ENCODE measurements at places on chromosomes 12 and 14.

DNA sequence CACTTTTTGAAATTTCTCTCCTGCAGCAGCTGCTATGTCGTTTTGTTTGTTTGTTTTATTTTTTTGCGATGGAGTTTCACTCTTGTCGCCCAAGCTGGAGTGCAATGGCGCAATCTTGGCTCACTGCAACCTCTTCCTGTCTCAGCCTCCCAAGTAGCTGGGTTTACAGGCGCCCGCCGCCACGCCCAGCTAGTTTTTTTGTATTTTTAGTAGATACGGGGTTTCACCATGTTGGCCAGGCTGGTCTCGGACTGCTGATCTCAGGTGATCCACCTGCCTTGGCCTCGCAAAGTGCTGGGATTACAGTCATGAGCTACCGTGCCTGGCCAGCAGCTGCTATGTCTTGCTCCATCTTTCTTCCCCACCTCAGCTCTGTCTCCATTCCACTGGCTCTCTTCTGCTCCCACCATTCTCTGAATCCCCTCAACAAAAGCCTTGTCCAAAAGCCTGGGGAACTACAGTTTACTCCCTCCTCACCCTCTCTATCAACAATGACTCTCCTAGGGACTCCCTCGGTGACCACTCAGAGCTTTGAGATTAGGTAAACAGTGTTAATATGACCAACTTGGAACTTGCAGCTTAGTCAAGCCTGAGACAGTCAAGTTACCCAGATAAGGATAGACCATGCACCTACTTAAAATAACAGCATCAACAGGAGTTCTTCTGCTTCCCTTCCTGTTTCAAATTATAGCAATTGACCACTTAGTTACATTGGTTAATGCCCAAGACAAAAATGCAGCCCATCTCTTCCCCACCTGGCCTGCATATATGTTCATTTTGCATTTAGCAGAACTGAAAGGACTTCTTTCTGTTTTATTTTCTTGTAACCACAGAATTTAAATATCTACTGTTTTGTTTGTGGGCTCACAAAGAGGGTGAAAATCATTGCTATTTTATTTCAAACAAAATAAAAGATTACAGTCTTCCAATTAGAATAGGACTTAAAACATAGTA lies 189.0 kb upstream of the AMIGO2 start:
- no peak for DNase-seq

DNA sequence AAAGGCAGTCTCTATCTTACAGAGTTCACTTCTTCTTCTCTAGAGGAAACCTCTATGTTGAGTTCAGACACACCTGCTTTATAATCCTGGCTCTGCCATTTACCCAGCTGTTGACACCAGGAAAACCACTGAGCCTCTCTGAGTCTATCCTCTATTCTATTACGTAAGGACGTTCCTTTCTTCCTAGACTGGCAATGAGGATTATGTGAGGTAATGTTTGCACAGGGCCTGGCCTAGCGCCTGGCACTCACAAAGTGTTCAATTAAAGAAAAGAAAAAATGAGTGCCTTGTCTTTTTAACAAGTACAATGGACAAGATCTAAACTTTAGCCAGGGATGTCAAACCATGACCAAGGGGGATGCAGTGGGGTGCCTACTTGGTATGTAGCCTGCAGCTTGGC lies 641.9 kb upstream of the TBX3 start:
- no peak for DNase-seq

DNA sequence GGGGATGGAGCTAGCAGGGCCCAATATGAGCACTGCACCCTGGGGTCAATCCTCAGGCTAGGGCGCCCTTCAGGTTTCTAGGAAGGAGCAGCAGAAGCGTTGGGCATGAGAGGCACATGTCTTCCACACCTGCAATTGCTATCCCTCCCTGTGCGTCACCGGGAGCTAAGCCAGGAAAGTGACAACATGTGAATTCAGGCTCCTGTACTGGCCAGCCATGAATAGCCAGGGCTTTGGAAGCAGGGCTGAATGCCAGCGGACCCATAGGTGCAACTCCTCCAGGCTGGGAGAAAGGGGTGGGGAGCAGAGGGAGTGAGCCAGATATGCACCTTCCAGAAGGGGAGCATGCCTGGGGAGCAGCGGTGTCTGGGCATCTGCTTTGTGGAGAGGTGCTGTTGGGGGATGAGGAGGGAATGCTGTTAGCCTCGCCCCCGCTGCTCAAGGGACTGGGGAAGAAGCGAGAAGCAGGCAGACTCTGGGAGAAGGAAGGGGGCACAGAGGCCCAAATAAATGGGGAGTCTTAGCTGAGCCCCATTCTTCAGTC lies 6.1 kb downstream of the HOXC5 start:
- DNase-seq, result no peak

DNA sequence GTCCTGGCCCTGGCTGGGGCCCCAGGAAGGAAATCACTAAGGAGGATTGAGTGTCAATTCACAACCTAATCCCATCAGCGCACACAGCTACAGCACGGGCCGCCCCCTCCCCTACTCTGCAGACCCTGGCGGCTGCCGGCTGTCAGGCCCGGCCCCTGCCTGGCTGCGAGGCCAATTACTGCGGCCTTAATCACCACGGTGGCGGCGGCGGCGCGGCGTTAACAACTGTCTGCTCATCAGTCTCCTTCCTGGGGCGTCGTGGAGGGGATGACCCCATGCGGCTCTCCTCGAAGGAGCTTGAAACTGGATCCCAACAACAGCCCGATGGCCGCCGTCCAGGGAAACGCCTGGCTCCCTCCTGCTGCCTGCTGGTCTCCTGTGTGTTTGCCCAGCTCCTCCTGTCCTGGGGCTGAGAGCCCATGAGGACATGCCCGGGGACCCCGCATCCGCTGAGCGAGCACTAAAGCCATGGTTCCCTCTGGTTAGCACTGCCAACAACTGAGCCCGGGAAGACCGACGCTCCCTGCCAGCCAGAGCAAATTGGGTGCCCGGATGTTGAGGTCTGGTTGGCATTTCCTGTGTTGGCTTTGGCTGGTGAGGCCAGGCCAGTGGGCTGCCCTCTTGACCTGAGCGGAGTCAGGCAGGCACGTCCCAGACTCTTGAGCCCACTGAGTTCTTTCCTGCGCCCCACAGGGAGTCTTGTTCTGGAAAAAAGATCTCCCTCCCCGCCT lies 21.8 kb upstream of the EIF2B2 start:
- DNase-seq, result no peak

GRCh38 chr12:62656591-62657362 lies 190.2 kb downstream of the MON2 start:
- DNase-seq, result no peak

DNA sequence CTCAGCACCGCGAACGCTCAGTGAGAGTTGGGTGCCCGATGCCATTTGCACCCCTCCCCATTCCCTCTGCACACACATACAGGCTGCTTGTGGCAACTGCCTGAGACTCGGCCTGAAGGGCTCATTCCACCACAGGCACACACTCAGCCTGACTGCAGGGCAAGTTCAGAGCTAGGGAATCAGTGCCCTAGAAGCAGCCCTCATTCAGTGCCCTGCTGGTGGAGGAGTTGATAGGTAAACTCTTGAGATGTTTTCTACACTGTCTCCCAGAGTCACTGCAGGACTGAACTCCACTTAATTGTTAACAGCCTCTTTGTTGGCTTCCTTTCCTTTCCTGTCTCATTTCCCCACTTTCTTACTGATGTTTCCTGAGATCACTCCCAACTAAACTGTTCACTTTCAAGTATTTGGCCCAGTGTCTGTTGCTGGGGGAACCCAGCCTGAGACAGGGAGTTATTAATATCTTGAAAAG lies 16.9 kb downstream of the PPP1R36 start:
- no peak for DNase-seq

DNA sequence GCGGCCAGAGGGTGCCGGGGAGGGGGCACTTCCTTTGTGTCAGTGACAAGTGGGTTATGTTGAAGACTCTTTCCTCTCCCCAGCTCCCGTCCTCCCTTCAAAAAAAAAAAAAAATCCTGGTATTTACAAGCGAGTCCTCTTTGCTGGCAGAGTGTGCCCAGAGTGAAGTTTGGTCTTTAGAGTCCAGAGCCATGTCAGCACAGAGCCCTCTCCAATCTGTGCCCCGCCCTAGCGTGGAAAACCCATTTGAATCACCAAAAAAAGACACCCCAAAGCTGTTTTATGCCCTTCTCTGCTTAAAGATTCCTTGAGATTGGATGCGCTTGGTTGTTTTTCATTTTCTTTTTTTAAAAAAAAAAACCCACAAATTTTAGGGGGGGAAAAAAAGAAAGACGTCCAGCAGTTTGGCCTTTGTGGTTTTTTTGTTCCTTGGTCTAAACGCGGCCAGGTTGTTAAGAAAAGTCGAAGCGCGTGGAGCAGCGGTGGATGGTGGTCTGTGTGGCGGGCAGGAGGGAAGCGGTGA lies 3.3 kb downstream of the NKX2-1 start:
- DNase-seq, result no peak

DNA sequence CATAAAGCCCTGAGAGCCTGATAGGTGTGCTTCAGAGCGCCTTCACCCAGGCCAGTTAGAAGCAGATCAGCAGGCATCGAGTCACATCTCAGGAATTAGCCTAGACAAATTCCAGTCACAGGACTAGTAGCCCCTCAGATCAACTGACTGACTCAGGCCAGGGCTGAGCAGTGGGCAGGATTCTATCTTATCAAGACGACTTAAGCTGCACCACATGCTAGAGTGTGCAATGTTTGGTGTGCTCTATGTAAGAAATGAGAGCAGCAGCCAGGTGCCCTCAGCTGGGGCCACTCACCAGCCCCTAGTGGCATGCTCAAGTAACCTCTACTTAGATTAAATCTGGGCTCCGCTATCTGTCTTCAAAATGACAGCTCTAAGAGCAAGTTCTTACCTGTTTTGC lies 19.7 kb upstream of the NGB start:
- no peak for DNase-seq

DNA sequence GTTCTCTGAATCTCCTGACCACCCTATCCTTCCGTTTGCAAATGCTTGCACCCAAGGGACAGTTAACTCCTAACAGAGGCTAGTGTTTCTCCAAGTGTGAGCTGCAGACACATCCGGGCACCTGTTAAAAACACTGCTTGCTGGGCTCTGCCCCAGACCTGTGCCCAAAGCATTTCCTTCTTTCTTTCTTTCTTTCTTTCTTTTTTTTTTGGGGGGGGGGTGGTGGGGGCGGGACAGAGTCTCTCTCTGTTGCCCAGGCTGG lies 42.5 kb downstream of the SPRING1 start:
- DNase-seq, result no peak

DNA sequence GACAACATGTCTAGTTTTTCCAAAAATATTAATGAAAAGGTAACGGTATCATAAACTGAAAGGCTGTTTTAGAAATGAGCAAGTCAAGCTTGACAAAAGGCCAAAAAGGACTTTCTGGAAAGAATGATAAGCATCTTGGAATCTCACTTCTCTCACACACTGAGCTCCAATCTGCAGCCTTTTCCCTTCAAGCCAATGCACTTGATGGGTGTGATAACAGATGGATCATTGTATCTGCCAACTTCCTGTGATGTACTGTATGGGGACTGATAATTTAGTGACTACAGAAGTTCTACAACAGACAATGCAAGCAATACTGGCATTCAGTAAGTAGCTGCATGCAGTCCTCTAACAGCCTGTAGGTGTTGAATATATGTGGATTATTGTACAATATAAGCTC lies 147.1 kb downstream of the MED13L start:
- no peak for DNase-seq

DNA sequence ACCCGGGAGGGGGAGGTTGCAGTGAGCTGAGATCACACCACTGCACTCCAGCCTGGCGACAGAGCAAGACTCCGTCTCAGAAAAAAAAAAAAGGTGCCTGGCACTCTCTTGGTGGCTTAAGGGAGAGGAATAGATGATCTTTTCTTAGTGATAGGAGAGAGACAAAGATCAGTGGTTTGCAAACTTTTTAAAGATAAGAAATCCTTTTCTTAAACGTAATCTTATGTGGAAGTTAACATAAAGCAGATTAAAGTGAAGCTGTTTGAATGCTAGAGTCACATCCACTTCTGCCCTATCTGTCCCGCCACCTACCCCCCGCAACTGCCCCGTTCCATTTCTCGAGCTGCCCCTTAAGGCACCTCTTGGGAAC lies 6.3 kb upstream of the NINJ2 start:
- DNase-seq, result no peak

DNA sequence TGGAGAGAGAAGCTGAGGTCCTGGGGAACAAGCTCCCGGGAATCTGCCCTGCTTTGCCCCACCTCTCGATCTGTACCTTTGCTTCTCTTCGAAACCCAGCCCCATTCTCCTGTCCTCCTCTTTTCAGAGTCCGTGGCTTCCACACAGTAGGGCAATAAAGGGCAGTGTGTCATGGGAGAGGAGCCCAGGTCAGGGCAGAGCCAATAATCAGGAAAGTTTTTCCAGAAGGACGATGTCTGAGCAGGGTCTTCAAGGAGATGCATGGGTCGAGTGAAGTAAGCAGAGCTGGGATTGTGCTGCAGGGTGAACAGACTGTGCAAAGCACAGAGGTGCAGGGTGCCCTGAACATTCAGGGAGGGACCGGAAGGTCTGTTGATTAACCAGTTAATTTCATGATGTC lies 22.1 kb upstream of the SERPINA4 start:
- DNase-seq, result no peak

DNA sequence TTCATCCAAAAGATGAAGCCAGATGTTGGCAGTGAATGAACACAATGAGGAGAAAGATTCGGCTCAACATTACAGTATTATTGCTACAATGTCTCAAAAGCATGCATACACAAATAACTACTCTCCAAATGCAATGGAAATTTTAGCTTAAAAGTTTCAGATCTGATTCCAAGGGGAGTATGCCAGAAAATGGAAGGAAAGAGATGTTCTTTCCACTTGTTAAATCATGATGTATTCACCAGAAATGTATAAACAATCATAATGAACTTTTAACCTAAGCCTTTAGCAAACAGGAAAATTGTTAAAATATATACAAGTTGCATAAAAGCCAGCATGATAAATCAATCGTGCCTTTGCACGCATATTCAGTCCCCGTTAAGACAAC lies 62.1 kb downstream of the SH2B3 start:
- no peak for DNase-seq

- DNase-seq, result no peak
These were observed 1.5 kb downstream of the CALM1 start for GRCh38 chr14:90398315-90398839.

GRCh38 chr14:73465823-73466532 lies 7.6 kb upstream of the NUMB start:
- DNase-seq, result no peak

Data from HS-5 (cell line).